GM23338 (cell line): ENCODE measurements at places on chromosomes 6 and 20.

GRCh38 chr20:24488064-24488799, 18.8 kb downstream of the SYNDIG1 start:
- peaks cover 11% of the 10 kb centered on the region for H3K4me1 ChIP-seq
- DNase-seq: no peak
- no peak overlapping the region for H3K27ac ChIP-seq
- H3K27me3 ChIP-seq: no peaks in the 10 kb centered on the region

DNA sequence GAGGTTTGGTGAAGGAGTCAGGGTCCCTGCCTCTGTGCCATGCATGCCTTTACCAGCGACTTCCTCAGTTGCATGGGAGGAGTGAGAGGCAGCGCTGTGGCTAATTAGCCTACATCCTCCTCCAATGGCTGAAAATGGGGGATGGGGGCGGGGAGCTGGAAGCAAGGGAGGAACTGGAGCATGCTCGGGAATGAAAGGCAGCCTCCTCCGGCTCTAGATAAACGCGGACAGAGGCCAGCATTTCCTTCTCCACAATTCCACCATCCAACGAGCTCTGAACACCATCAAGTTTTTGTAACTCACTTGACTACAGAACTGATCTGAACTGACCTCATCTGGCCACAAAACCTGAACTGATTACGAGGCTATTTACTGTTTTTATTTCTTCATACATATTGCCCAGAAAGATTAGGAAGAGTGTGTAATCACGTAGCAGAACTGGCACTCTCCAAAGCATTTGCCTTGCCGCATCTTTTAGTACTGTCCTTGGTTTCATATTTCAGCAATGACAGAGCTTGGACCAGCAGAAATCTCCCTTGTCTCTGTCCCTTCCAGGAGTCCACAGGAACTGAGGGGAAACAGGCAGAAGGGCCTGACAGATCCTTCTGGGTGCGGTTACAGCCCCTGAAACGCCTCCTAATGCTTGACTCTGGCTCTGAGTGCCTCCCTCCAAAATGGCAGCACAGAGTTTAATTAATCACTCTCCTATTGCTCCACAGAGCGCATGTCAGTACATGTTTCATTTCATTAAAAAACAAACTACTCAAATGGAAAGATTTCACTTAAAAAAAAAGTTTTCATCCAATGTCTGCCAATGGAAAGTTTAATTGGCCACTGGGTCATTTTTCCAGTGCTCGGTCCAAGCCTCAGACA, 58.2 kb upstream of the TRAF3IP2 start:
- DNase-seq: peak; percentile 96
- peaks cover 53% of the 10 kb centered on the region for H3K4me1 ChIP-seq
- peak overlapping the region; percentile 38; the same call in 1 of the 2 replicates for H3K4me3 ChIP-seq
- no peaks in the 10 kb centered on the region for H3K36me3 ChIP-seq
- peak overlapping the region; percentile 57; the same call in 1 of the 2 replicates for H3K27ac ChIP-seq
- no peaks in the 10 kb centered on the region for H3K27me3 ChIP-seq

GRCh38 chr20:13231031-13231752, 10.1 kb downstream of the ISM1 start:
- peaks cover 14% of the 10 kb centered on the region for H3K4me1 ChIP-seq
- no peak overlapping the region for H3K4me3 ChIP-seq
- no peaks in the 10 kb centered on the region for H3K36me3 ChIP-seq
- H3K27ac ChIP-seq: no peak overlapping the region
- H3K27me3 ChIP-seq: no peaks in the 10 kb centered on the region
- DNase-seq: peak; percentile 60

DNA sequence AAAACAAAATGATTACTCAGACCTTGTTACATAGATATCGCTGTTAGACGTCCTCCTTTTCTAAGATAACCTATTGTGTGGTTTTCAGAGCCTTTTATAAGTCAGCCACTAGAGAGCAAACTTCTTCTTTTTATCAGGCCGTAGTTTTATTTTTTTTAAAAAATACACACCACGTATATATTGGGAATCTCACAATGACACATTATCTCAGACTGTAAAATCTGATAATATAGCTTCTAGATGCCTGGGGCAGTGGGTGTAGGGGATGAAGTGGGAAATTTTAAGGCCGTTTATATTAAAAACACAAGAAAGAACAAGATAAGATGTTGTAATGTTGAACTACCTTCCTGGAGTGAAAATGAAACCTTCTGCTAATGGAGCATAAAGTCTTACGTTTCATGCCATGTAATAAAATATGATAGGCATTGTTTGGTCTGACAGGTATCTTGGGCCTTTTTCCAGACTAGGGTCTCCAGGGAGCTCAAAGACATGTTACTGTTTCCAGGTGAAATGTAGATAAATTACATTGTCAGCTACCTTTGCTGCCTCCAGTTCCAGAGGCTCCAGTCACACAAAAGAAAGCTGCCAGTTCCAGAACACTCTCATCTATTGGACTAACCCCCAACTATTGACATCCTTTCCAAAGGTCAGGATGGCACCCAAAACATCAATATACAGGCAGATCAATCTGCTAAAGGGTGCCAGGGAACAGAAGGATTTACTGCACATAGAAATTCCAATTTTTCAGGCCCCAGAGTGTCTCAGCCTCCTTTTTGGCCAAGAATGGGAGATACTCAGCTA, 130.2 kb upstream of the AKIRIN2 start:
- H3K36me3 ChIP-seq: no peaks in the 10 kb centered on the region
- no peak overlapping the region for H3K4me3 ChIP-seq
- no peaks in the 10 kb centered on the region for H3K27me3 ChIP-seq
- peak; percentile 50 for DNase-seq

DNA sequence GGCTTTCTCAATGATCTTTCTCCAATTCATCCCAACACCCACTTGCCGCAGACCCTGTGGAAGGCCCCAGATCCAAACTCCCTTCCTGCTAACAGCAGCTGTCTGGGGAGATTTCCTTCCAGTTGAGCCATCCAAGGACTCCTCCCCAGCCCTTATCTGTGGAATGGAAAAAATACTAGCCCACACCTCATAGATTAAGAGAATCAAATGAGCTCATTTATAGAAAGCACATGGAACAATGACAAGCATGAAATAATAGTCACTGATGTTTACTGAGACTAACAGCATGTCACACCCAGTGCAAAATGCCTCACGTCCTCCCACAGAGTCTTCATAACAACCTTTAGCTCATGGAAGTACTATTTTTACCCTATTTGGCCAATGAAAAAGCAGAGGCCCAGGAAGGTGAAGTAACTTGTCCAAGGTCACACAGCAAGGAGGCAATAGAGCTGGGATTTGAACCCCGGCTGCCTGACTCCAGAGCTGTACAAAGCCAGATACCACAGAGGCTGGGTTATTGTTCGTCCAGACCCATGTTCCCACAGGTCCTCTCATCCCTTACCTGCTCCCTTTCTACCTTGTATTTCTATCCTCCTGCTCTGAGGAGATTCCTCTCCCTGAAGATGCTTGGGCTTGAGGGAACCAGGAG, 23.4 kb upstream of the PTGIS start:
- H3K27ac ChIP-seq: no peak overlapping the region
- H3K4me3 ChIP-seq: no peak overlapping the region
- H3K36me3 ChIP-seq: no peaks in the 10 kb centered on the region
- H3K4me1 ChIP-seq: no peaks in the 10 kb centered on the region
- H3K27me3 ChIP-seq: no peaks in the 10 kb centered on the region
- no peak for DNase-seq

GRCh38 chr6:6169141-6169540, 151.3 kb downstream of the F13A1 start:
- H3K36me3 ChIP-seq: no peaks in the 10 kb centered on the region
- DNase-seq: peak; percentile 58
- no peak overlapping the region for H3K27ac ChIP-seq
- no peaks in the 10 kb centered on the region for H3K27me3 ChIP-seq
- no peaks in the 10 kb centered on the region for H3K4me1 ChIP-seq

DNA sequence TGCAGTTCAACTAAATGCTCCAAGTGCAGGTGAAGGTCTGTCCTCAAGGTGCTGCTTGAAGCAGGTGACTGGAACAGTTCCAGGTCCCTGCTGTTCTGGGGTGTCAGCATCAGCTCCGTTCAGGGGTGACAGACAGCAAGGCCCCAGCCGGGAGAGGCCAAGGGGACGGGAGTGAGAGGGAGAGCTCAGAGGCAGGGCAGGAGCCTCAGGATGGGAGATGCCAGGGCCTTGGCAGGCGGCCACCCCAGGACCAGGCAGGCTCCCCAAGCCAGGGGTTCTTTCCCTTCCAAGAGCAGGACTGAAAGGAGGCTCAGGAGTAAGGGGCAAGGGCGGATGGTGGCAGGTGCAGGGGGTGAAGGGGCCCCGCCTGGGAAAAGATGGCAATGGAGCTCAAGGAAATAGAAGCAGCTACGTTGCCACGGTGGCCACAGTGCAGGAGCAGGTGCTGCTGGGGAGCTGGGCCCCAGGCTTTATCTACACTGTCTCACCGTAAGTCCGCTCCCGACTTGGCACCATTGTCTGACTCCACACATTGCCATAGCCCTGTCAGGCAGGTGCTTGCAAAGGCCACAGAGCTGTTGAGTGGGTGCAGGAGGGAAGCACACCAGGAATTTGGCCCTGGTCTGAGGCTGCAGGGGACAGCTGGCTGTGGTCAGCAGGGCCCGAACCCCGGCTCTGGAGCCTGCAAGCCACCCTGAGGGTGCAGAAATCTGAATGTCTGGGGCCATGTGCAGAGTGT, 43.1 kb downstream of the ERMARD start:
- H3K36me3 ChIP-seq: no peaks in the 10 kb centered on the region
- DNase-seq: no peak
- H3K4me1 ChIP-seq: no peaks in the 10 kb centered on the region
- peaks cover 10% of the 10 kb centered on the region for H3K27me3 ChIP-seq

DNA sequence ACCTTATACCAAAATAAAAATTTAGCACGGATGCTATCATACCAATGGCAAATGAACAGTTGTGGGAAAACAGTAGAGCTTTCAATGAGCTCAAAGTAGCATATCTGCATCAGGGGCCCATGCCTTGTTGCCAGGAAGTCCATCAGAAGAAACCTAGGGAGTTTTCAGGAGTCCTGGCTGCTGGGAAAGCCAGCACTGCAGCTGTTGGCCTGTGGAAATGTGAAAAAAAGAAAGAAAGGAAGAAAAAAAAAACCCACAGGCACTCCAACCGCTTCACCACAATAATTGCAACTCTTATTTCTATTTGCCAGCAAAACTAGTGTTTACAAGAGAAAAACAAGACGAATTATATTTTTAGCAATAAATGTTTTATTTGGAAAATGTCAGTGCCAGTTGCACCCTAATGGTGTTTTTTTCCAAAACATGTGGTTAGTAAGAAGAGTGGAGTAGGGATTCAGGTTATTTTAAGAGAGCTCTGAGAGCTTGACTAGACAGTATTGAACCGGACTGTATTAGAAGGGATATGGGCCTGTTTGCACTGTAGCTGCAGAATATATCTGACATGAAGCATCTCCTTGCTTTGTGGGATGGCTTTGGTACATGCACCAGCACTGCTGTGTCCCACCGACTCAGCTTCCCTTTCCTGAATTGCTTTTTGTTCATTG, 137.3 kb downstream of the CCDC170 start:
- H3K4me3 ChIP-seq: no peak overlapping the region
- H3K27ac ChIP-seq: no peak overlapping the region
- H3K27me3 ChIP-seq: no peaks in the 10 kb centered on the region
- H3K36me3 ChIP-seq: no peaks in the 10 kb centered on the region
- DNase-seq: no peak
- peaks cover 20% of the 10 kb centered on the region; the same call in 1 of the 2 replicates for H3K4me1 ChIP-seq

GRCh38 chr6:11429577-11429976, 108.0 kb upstream of the TMEM170B start:
- no peaks in the 10 kb centered on the region for H3K36me3 ChIP-seq
- H3K27ac ChIP-seq: no peak overlapping the region
- DNase-seq: peak; percentile 36
- H3K4me1 ChIP-seq: peaks cover 23% of the 10 kb centered on the region

DNA sequence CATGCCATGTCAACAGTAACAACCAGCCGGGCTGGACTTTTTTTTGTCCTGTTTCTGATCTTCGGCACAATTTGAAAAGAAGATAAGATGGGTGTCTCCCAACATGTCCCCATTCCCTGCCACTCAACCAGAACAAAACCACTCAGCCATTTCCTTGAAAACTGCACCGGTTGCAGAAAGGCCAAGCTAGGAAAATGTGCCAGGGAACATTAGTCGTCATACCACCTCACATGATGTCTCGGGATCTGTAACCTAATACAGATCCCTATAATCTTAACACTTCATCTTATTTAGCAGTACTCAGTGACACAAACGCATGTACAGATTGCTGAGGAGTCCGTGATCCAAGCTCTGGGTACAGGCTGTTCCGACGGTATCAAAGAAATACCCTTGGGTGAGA, 46.5 kb downstream of the ALDH8A1 start:
- H3K36me3 ChIP-seq: no peaks in the 10 kb centered on the region
- H3K4me1 ChIP-seq: no peaks in the 10 kb centered on the region
- H3K27ac ChIP-seq: no peak overlapping the region
- no peak for DNase-seq
- no peak overlapping the region for H3K4me3 ChIP-seq

GRCh38 chr6:12533586-12533985, 183.0 kb upstream of the PHACTR1 start:
- no peaks in the 10 kb centered on the region for H3K27me3 ChIP-seq
- no peak overlapping the region for H3K4me3 ChIP-seq
- H3K27ac ChIP-seq: no peak overlapping the region

- no peaks in the 10 kb centered on the region for H3K27me3 ChIP-seq
- H3K4me1 ChIP-seq: peaks cover 28% of the 10 kb centered on the region
- no peak overlapping the region for H3K4me3 ChIP-seq
- H3K36me3 ChIP-seq: no peaks in the 10 kb centered on the region
- no peak for DNase-seq
- H3K27ac ChIP-seq: peak overlapping the region; percentile 81
Observed at GRCh38 chr6:7241709-7242645, 71.0 kb downstream of the SSR1 start.

DNA sequence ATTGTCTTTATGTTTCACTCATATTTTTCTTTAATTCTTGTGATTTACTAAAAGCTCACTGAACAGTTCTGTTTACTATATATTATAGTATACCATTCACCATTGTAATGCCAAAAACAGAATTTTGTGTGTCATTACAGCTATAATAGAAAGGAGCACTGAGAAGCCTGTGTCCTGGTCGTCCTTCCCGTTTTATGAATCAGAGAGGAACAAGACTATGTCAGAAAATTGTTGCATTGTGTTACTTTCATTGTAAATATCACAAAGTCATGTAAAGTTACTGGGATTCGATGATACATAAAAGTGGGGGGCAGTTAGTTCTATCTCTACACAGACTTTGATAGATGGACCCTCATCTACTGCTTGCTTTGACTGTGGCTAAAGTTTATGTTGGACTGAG, 145.1 kb downstream of the QKI start:
- DNase-seq: no peak
- peaks cover 10% of the 10 kb centered on the region for H3K4me1 ChIP-seq
- no peaks in the 10 kb centered on the region for H3K36me3 ChIP-seq

GRCh38 chr20:63093966-63094766, 87.4 kb upstream of the BHLHE23 start:
- H3K27me3 ChIP-seq: peaks cover 10% of the 10 kb centered on the region
- no peaks in the 10 kb centered on the region for H3K4me1 ChIP-seq
- no peaks in the 10 kb centered on the region for H3K36me3 ChIP-seq
